NCI-H1417 treated with DMSO at 0.1 percent for 48 hours (cell line): ENCODE measurements at places on chromosomes 5 and 9.

DNA sequence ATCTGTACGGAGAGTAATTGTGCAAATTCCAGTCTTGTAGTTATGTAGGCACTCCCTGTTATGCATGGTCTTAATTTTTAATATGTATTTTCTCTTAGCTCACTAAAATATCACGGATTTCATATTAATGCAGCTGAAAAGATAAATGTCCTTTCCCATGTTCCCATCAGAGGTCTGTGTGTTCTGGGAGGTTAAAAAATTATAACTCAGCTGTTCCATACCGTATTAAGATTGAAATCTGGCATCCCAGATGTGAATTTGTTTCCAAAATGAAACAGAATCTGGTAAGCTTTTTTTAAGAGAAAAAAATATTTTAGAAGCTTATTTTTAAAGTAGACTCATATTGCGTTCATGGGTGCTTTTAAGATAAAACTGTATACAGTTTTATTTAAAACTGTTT is 44.3 kb downstream of the SEMA6A start:
- DNase-seq, result no peak

DNA sequence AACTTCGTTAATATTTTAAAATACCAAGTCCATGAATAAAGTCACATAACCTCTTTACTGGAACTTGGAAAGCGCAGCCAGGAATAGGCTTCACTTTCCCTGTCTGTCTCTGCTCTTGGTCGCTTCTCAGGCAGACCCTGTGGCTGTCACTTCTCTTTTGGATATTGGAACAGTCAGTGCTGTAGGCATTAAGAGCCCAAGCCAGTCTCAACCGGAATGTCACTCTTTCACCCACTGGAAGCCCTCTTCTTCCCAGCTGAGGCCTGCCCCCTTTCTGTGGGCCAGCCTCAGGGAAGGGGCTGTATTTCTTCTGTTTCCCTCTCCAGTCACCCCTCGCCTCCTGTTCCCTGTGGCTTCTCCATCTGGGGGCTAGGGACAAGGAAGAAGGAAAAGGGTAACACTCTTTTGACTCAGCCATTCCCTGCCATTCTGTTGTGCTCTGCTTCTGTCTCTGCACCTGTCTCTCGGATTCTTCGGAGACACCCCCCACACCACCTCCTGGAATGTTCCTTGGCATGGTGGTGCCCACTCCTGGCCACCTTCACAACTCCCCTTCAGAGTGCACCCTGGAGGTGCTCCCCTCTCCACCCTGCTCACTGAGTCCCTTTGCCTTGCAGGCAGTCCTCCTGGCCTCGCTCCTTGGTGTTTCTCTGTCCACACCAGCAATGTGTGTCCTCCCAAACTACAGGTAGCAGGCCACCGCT is 103.4 kb downstream of the TRIO start:
- DNase-seq, result no peak

GRCh38 chr9:93536874-93537273 is 39.5 kb upstream of the PHF2 start:
- DNase-seq, result no peak

- no peak for DNase-seq
Observed at GRCh38 chr9:4111233-4112008, 188.4 kb downstream of the GLIS3 start.

- no peak for DNase-seq
Observed at GRCh38 chr9:111622626-111623025, 8.5 kb upstream of the DNAJC25 start.

DNA sequence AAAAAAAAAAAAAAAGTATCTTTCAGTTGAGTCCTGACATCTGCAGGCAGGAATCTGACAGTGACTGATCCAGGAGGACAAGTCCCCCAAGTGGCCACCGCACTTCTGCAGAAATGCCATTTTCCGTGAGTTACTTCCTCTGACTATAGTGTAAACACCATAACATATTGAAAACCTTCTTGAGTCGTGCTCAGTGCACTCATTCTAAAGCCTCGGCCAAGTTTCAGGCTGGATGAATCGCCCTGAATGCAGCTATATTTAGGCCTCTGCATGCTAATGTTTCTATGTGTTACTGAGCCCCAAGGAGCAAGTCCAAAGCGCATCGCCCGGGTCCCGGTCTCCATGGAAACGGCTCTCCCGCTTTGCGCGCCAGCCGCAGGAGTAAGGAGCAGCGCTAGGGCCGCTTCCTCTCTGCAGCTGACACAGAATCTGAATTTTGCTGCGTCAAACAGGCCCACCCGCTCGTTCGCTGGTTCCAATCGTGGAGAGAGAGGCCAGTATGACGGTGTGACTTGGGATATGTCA is 335.4 kb downstream of the MSX2 start:
- peak; percentile 34 for DNase-seq
